NCI-H526 treated with DMSO at 0.1 percent for 48 hours (cell line): ENCODE measurements at places on chromosomes 7 and 10.

GRCh38 chr7:157843336-157844140 is 506.7 kb downstream of the DNAJB6 start:
- DNase-seq: no peak

- DNase-seq: no peak
These were observed 455 bp downstream of the CUL2 start for GRCh38 chr10:35089611-35090161.

DNA sequence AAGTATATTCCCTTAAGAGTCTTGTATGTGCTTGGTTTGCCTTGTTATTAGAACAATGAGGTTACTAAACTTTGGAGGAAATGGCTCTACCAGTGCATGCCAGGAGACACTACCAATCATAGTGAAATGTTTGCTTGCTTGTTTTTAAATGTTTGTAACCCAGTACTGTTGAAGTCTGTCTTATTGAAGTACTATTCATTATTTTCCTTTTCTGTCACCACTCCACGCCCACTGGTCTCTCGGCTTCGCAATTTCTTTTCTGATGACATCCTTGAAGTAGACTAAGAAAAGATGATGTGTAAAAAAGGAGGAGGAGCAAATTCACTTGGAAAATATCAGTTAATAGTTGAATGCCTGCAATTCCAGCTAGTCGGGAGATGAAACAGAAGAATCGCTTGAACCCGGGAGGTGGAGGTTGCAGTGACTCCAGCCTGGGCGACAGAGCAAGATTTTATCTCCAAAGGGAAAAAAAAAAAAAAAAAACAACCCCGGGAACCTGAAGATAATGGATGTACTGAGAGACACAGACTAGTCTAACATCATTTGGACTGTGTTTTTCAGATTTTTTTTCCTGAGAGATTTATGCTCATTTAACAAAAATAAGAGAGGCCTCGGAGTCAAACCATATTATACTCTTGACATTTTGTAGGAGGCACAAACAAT is 959.4 kb downstream of the PCDH15 start:
- no peak for DNase-seq

GRCh38 chr10:89351780-89352597 is 24.2 kb downstream of the IFIT3 start:
- DNase-seq: no peak
